Heart left ventricle (tissue), 16 donors: ENCODE measurements at places on chromosomes 11 and 22. TPM values are rescaled to one million over a fixed set of nuclear protein-coding genes. Genes with fewer than 3 reads are reported as not detected.
A peak's percentile ranks its signal among the peaks of the same experiment; 100 is the strongest.

DNA sequence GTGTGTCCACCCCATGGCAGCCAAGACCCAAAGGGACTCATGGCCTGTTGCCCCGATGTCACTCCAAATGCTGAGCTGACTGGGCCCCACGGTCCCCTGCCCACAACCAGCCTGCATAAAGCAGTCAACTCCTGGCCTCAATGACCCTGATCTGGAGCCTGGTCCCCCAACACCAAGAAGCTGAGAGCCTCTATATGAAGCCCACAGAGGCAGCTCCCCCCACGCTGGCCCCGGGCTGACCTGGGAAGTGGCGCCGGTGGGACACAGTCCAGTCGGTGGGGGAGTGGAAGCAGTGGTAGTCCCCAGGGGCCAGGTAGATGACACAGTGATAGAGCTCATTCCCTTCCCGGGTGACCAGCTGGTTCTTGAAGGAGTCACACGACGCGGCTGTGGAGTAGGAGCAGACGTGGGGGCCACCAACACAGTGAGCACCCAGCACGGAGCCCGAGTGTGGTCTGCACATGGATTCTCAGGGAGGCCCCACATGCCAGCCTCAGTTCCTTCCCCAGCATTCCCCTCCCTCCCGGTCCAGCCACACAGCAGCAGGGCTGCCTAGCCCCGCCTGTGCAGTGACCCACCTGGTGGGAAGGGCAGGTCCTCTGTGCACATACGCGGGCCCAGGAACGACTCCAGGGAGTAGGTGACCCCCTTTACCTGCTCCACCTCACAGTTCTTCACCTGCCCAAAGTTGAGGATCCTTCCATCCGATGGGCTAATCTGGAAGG is 41.1 kb downstream of the PISD start:
- no peak for DNase-seq
- H3K27me3 ChIP-seq: no peaks in the 10 kb centered on the region
- H3K4me1 ChIP-seq: peaks cover 23% of the 10 kb centered on the region
- H3K36me3 ChIP-seq: peaks cover 48% of the 10 kb centered on the region
- H3K27ac ChIP-seq: no peak overlapping the region
- H3K4me3 ChIP-seq: no peak overlapping the region

DNA sequence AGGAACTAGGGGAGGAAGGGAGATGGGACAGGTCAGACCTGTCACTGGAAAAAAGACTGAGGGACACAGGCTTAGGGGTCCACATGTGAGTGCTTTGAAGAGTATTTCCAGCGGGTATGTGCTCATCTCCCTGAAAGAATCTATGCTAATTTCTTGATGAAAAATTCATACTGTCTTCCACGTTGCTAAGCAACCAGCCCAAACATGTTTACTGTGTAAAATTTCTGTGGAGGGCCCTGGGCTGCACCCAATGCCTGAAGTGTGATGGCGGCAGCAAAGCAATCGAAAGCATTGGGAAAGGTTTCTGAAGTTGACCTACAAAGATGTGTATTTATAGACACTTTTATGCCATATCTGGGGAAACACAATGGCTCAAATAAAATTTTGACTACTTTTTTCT is 7.4 kb downstream of the SYT13 start:
- DNase-seq: no peak
- H3K27ac ChIP-seq: no peak overlapping the region
- no peaks in the 10 kb centered on the region for H3K36me3 ChIP-seq
- no peaks in the 10 kb centered on the region for H3K27me3 ChIP-seq

- DNase-seq: no peak
- no peak overlapping the region for H3K27ac ChIP-seq
- no peak overlapping the region for H3K4me3 ChIP-seq
- H3K4me1 ChIP-seq: peaks cover 7% of the 10 kb centered on the region
- H3K27me3 ChIP-seq: no peaks in the 10 kb centered on the region
Measured at GRCh38 chr22:41239443-41240128, 1.1 kb downstream of the CHADL start.

GRCh38 chr11:74822170-74822569 is 73.5 kb downstream of the RNF169 start:
- no peak overlapping the region for H3K4me3 ChIP-seq
- H3K36me3 ChIP-seq: peaks cover 38% of the 10 kb centered on the region
- peak overlapping the region; percentile 39 for H3K27ac ChIP-seq
- H3K27me3 ChIP-seq: no peaks in the 10 kb centered on the region
- DNase-seq: no peak

GRCh38 chr22:37497062-37497599 is 10.9 kb upstream of the MFNG start:
- no peaks in the 10 kb centered on the region for H3K27me3 ChIP-seq
- no peaks in the 10 kb centered on the region for H3K36me3 ChIP-seq
- H3K4me3 ChIP-seq: no peak overlapping the region
- no peak for DNase-seq
- H3K27ac ChIP-seq: no peak overlapping the region

- peaks cover 14% of the 10 kb centered on the region for H3K4me1 ChIP-seq
- H3K27ac ChIP-seq: no peak overlapping the region
- no peak overlapping the region for H3K4me3 ChIP-seq
Measured at GRCh38 chr11:96127596-96127959, 203.7 kb upstream of the MTMR2 start.

- H3K27ac ChIP-seq: no peak overlapping the region
- H3K27me3 ChIP-seq: no peaks in the 10 kb centered on the region
- no peak for DNase-seq
- no peak overlapping the region for H3K4me3 ChIP-seq
Measured at GRCh38 chr11:77400775-77401449, 73.0 kb downstream of the PAK1 start.

DNA sequence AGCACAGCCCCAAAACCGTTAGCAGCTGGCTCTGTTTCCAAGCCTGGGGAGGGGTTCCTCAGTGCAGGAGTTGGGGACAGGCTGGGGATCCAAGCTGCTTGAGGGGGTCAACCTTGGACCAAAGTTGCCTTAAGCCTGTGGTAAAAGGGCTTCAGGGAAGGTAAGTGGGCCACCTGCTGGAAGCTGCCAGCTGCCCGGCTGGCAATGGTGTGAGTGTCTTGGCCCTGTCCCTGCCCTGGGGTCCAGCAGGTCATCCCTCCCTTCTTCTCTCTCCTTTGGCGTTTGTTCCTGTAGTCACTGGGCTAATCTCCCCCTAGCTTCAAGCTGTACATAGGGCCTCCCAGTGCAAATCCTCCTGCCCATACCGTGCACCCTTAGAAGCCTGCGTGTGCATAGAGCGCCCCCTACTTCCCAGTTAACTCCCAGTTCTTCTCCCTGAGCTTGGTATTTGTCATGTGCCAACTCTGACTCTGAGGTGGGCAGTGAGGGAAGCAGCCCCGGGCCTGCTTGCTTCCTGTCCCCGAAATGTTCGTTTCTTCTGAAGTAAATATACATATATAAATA is 4.4 kb downstream of the TMEM258 start:
- H3K4me1 ChIP-seq: peaks cover 7% of the 10 kb centered on the region
- no peak overlapping the region for H3K4me3 ChIP-seq
- no peaks in the 10 kb centered on the region for H3K27me3 ChIP-seq
- DNase-seq: no peak

DNA sequence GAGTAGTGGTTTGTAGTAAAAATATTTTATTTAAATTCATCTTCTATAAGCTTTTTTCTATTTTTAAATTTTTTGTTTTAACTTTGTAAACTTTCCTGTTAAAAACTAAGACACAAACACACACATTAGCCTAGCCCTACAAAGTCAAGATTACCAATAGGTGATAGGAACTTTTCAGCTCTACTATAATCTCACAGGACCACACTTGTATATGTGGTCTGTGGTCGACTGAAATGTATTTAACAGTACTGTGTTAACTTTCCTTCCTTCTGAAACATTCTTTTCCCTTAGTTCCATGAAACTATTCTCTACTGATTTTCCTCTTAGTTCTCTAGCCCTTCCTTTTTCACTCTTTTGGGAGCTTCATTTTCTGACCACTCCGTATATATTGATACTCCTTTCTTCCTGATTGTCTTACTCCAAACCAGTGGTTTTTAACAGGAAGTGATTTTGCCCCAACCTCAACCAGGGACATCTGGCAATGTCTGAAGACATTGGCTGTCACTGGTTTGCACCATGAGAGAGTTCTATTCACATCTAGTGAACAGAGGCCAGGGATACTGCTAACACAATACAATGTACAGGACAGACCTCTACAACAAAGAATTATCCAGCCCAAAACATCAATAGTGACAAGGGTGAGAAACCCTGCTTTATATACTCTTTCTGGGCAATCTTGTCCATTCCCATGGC is 8.8 kb downstream of the ZW10 start:
- no peak overlapping the region for H3K27ac ChIP-seq
- H3K4me3 ChIP-seq: no peak overlapping the region
- no peaks in the 10 kb centered on the region for H3K27me3 ChIP-seq
- H3K4me1 ChIP-seq: no peaks in the 10 kb centered on the region
- H3K36me3 ChIP-seq: peaks cover 54% of the 10 kb centered on the region

- H3K27me3 ChIP-seq: no peaks in the 10 kb centered on the region
- peaks cover 99% of the 10 kb centered on the region for H3K4me1 ChIP-seq
- H3K27ac ChIP-seq: peak overlapping the region; percentile 83
- peak; percentile 70 for DNase-seq
- peaks cover 18% of the 10 kb centered on the region for H3K36me3 ChIP-seq
- no peak overlapping the region for H3K4me3 ChIP-seq
Measured at GRCh38 chr22:46090036-46090591, 60.2 kb upstream of the PPARA start.

GRCh38 chr11:11171854-11172253 is 181.2 kb downstream of the CSNK2A3 start:
- DNase-seq: no peak
- H3K27ac ChIP-seq: no peak overlapping the region
- no peaks in the 10 kb centered on the region for H3K36me3 ChIP-seq
- no peak overlapping the region for H3K4me3 ChIP-seq
- no peaks in the 10 kb centered on the region for H3K27me3 ChIP-seq
- H3K4me1 ChIP-seq: no peaks in the 10 kb centered on the region

DNA sequence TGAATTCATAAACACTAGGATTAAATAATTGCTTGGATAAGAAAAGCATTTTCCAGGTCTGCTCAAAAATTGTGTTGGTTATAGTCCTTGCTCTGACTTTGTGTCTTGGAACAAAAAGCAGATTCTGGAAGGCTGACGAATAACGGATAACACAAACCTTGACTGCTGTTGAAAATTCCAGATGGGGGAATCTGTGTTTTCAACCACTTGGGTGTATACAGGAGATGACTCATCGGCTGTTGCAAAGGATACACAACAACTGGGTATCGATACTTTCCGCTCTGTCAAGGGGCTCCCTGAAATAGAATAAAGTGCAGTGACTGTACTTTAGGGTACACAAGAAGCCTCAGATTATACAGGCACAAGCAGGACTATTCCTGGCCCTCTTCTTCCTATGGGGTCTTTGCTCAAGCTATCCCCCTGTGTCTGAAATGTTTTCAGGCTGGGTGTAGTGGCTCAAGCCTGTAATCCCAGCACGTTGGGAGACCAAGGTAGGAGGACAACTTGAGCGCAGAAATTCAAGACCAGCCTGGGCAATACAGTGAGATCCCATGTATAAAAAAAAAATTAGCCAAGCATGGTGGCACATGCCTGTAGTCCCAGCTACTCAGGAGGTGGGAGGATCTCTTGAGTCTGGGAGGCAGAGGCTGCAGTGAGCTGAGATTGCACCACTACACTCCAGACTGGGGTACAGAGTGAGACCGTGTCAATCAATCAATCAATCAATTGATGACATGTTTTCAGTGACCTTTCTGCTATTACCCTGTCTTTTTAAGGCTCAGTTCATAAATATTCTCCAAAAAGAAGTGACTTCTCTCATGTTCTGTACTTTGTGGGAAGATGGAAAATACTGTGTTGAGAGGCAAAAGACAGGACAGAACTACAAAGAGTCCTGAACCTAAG is 48.6 kb upstream of the UCP3 start:
- H3K27me3 ChIP-seq: no peaks in the 10 kb centered on the region
- no peak overlapping the region for H3K27ac ChIP-seq
- no peak overlapping the region for H3K4me3 ChIP-seq
- H3K4me1 ChIP-seq: no peaks in the 10 kb centered on the region

- H3K4me1 ChIP-seq: peaks cover 53% of the 10 kb centered on the region
- no peak overlapping the region for H3K27ac ChIP-seq
- no peak overlapping the region for H3K4me3 ChIP-seq
- DNase-seq: peak; percentile 67
- peaks cover 34% of the 10 kb centered on the region for H3K27me3 ChIP-seq
Measured at GRCh38 chr11:125070699-125071254, 7.7 kb downstream of the SLC37A2 start.

- no peak overlapping the region for H3K27ac ChIP-seq
- H3K4me3 ChIP-seq: no peak overlapping the region
- no peaks in the 10 kb centered on the region for H3K27me3 ChIP-seq
- no peak for DNase-seq
- H3K4me1 ChIP-seq: peaks cover 39% of the 10 kb centered on the region
Measured at GRCh38 chr22:29070490-29070889, 2.3 kb upstream of the KREMEN1 start.

- H3K4me3 ChIP-seq: no peak overlapping the region
- no peaks in the 10 kb centered on the region for H3K4me1 ChIP-seq
- H3K27ac ChIP-seq: no peak overlapping the region
- H3K27me3 ChIP-seq: no peaks in the 10 kb centered on the region
- H3K36me3 ChIP-seq: no peaks in the 10 kb centered on the region
Measured at GRCh38 chr22:19862619-19863246, 8.1 kb upstream of the GNB1L start.

DNA sequence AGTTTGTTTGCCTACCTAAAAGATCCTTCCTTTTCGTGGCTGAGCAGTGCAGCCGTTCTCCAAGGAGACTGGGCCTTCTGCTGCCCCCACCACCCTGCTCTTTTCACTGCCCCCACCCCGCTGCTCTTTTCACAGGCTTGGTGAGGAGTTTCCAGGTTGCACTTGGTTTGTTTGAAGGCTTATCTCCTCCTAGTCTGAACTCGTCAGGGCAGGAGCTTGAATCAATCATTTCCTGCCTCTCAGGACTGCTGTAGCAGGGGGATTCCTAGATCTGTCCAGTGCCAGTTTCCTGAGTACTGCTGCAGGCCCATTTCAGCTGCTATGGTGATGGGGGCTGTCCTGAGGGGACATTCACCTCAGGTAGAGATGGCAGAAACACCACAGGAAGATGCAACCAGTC is 10.0 kb downstream of the MED15 start:
- H3K27me3 ChIP-seq: no peaks in the 10 kb centered on the region
- no peak overlapping the region for H3K4me3 ChIP-seq
- H3K36me3 ChIP-seq: peaks cover 33% of the 10 kb centered on the region
- DNase-seq: no peak

- no peaks in the 10 kb centered on the region for H3K4me1 ChIP-seq
- H3K27ac ChIP-seq: no peak overlapping the region
- H3K36me3 ChIP-seq: no peaks in the 10 kb centered on the region
- no peak for DNase-seq
- H3K27me3 ChIP-seq: no peaks in the 10 kb centered on the region
- H3K4me3 ChIP-seq: no peak overlapping the region
Measured at GRCh38 chr11:58199271-58199670, 4.7 kb downstream of the OR1S2 start.

GRCh38 chr11:115179636-115180035 is 324.6 kb downstream of the CADM1 start:
- no peak for DNase-seq
- H3K4me3 ChIP-seq: no peak overlapping the region
- no peaks in the 10 kb centered on the region for H3K36me3 ChIP-seq
- H3K27ac ChIP-seq: no peak overlapping the region

- no peak overlapping the region for H3K27ac ChIP-seq
- peaks cover 6% of the 10 kb centered on the region for H3K4me1 ChIP-seq
- DNase-seq: no peak
- H3K4me3 ChIP-seq: no peak overlapping the region
- no peaks in the 10 kb centered on the region for H3K36me3 ChIP-seq
Measured at GRCh38 chr22:45905924-45906865, 70.8 kb downstream of the WNT7B start.

Gene MUC2
- polyA plus RNA-seq: not detected

Gene OR51E2
- 0.08 TPM for polyA plus RNA-seq

Gene SCUBE1
- polyA plus RNA-seq: 0.04 TPM

Gene ANKK1
- polyA plus RNA-seq: 0.11 TPM

Gene TEX54
- polyA plus RNA-seq: not detected

Gene MN1
- polyA plus RNA-seq: 3.9 TPM

Gene QSER1
- polyA plus RNA-seq: 2.1 TPM

Gene TPBGL
- 0.07 TPM for polyA plus RNA-seq

Gene TRPT1
- 65.3 TPM for polyA plus RNA-seq

Gene ADM2
- not detected for polyA plus RNA-seq
